ENCODE measurements at places on chromosomes 12 and 14.

GRCh38 chr12:51773145-51773869 is 75.2 kb downstream of the FIGNL2 start:
- peak; percentile 80 for DNase-seq

DNA sequence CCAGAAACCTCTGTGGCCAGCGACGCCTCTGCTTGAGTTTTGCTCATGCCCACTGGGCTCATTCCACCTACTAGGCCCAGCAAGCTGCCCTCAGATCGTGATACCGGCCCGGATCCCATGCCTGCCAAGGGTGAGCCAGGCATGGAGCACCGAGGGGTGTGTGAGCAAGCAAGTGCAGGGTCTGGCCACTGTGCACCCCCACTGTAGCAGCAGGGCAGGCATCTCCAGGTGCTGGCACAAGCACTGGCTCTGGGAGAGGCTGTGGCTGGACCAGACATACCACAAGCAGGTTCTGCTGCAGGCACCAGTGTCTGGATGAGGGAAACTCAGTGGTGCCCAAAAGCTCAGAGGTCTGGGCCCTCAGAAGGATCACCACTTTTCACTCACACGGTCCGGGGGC is 20.6 kb downstream of the FAM186A start:
- no peak for DNase-seq

DNA sequence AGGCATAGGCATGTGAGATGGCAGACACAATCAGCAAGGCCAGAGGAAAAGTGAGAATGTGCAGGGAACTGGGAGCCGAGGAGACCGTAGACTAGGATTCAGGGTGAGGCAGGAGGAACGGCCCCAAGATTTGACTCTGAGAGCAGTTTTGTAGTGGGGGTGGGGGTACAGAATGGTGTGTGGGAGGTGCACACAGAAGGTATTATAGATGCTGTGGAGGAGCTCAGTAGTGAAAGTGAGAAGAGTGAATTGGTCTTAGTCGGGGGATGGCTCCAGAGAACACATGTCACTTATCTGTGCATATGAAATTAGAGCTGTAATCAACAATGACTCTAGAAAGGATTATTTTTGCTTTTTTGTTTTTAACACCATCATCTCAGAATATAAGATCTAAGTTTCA is 11.9 kb downstream of the ZNF664 start:
- DNase-seq, result no peak

DNA sequence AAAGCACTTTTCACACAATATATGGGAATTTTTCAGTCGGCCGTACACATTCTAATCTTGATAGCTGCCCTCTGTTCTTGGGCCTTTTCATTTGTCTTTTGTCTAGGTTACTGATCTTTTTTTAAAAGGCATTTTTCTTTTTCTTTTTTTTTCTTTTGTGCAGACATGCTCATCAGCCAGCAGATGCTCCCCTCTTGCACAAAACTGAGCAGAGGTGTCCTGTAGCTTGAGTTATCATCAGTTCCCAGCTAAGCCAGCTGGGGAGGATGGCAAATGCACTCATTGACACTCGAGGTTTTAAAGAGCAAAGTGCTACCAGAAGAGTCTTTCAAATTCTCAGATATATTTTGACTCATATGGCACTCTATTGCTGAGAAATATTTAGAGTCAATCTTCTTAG is 913.9 kb upstream of the SEL1L start:
- no peak for DNase-seq

- DNase-seq, result no peak
These were observed 12.2 kb upstream of the TESC start for GRCh38 chr12:117111386-117111785.

DNA sequence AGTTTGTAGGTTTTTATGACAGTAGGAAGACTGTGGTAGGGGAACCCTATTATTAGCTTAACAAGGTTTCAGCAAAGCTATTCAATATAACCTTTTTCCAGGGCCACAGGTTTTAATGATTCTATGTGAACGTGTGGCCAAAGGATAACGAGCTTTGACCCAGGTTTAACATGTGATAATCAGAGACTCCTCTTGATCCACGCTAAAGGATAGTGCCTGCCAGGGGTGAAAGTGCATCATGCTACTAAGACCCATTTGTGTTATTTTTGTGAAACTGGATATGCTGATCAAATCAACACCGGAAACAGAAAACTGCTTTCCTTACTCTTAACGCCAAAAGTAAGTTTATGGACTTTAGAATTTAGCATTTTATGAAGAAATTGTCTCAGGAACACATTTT is 909 bp upstream of the TAOK3 start:
- DNase-seq, result no peak

DNA sequence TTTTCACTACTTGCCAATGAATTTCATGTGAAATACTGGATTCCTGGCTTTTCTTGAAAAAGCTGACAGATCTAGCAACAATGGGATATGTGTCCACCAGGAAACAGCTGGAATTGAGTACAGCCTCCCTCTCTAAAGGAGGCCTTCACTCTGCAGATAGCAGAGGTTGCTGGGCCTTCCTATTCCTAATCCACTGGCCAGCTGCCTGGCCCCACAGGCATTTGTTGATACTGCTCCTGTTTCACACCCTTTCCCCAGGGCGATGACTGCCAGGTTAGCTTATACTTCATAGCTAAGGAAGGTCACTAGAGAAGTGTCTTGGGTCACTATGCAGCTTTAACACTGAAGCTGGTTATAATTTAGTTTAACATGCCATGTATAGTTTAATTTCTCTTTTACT is 87.5 kb upstream of the PDZRN4 start:
- no peak for DNase-seq

DNA sequence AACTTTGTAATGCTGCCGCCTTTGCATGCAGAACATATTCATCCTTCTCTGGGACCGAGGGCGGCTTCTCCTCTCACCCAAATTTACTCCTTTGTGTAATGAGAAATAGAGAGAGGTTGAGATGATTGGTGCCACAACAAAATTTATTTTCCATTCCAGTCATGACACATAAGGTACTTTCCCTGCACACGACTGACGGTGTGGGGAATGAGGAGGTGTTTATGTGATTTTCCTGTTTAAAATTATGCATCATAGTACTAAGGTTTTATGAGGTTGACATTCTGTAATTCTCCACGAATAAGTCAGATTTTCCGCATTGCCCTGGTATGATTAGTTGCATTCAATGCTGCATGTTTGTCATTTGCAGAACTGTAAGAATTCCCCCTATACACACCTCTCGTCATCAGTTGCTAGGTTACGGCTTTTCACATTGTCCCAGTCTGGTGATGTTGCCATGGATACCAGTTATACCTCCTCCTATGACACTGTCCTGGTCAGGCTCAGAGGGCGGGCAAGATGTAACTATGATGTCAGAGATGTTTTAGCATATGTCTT is 23.1 kb downstream of the BICDL1 start:
- DNase-seq, result peak; percentile 27

GRCh38 chr12:48601013-48601756 is 31.3 kb upstream of the LALBA start:
- DNase-seq, result peak; percentile 46

DNA sequence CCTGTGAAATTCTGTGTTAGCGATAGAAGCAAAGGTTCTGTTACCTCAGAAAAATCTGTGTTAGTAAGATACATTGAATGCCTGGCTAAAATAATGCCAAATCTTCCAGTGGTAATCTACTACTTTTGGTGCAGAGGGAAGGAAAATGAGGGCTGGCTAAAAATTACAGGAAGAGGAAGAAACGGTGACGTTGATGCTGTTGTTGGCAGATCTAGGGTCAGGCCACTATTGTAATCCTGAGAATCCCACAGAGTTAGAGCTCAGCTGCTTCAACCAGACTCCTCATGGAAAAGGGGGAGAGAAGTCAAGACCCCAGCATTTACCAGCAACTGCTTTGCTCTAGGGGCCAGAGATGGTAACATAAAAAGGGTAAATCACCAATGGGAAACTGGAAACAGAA is 145.1 kb downstream of the PPM1H start:
- DNase-seq, result no peak

GRCh38 chr12:47356129-47356700 is 276.5 kb upstream of the AMIGO2 start:
- no peak for DNase-seq

DNA sequence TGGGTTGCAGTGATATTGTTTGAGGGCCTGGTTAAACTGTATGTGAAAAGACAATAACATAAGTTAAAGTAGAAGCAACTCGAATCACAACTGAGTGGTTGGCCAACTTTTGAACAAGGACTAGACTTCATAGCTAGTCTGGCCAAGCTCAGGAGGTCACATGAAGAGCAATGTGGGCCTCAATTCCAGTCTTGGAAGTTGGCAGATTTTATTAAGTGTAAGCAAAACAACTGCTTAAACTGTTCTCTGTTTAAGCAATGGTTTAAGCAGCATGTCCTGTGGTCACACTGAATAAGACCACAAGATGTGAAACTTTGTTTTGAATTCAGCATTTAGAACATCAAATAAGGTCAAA is 100.4 kb downstream of the TMTC3 start:
- DNase-seq, result peak; percentile 22

DNA sequence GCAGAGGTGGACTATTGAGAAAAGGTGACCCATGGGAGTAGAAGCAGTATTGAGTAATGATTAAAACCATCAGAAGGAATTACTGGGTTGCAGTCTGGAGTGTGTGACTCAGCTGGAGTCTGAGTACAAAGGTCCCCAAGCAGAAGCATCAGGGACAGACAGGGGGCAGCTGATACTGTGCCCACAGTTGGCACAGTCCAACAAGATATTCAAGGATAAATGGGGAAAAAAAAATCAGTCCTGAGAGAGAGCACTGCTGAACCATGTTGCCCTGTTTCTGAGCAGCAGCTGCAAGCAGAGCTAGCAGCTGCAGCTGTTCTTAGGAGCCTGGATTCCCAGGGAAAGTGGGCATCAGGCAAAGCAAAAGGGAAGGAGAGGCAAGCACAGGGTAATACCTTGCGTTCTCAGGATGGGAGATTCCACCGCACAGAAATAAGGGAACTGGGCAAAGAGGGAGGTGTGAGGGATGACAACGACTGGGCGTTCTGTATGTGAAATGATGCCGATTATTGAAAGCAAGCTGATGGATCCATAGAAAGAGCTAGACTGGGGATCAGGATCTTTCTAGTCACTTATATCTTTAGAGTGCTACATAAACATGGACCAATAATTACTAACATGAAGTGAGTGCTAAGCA is 17.7 kb downstream of the NEUROD4 start:
- DNase-seq, result no peak

Data from HFFc6 (cell line).